Kidney (tissue), 22 donors: ENCODE measurements at places on chromosomes 16 and 17.

DNA sequence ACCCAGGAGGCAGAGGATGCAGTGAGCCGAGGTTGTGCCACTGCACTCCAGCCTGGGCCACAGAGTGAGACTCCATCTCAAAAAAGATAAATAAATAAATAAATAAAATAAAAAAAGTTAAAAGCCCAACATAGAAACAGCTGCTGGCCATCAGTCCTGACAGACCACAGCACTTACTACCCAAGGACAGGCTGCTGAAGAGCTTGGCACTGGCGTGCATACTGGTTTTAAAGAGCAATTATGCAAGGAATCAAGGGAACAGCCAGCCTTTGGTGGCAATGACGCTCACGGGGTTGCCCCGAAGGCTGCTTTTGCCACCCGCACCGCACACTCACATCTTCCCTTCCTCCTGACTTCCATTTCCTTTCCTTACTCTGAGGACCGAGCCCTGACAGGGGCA, 4.2 kb downstream of the PLD6 start:
- DNase-seq: no peak

DNA sequence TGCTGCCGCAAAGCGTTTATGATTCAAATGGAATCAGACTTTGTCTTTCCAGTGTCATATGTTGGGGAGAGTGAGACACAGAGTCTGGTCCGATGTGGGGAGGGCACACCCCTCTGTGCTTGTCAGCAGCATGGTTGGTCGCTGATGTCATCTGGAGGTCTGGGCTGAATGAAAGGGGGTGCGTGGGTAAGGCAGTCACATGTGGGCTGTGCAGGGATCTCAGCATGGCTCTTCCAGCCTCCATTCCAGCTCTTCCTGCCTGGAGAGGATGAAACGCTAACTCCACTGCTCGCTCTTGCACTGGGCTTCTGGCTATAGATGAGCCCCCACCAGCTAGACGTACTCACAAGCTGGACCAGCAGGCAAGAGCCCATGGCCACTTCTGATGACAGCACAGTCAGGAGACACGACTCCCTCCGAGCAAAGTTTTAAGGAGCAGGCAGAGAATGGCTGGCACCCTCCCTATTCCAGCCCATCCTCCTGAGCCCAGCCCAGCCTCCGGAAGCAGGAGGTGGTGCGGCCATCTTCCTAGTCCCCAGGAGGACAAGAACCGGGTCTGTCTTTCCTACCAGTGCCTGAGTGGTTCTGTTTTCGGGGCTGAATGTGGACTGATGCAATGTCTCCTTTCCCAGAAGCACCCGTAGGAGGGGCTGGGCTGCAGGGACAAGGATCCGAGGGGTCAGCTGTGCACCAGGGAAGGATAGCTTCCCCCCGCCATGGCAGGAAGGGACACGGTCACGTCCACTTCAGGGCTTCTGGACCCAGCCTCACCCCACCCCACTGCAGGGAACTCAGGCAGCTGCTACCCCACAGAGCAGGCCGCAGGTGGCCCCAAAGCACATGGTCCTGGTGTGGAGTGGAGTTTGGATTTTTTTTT, 41.5 kb upstream of the CBFA2T3 start:
- peak; percentile 59 for DNase-seq

DNA sequence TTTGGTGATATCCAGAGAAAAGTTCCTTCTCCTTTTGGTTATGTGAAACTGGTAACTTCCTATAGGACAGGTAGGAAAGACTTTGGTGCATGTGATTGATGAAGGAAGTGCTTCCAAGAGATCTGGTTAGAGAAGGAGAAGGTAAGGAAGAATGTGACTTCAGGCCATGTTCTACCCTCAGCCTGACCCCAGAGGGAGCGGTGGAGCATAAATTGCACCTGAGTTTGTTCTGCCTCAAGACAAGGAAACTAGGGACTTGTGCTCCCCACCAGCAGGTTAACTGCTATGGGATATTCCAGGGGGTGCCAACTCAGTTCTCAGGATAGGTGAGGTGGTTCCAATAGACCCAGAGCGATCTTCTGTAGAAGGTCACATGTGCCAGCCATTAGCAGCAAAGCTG, 299.3 kb upstream of the XYLT1 start:
- DNase-seq: no peak

- DNase-seq: no peak
Observed at GRCh38 chr16:70702624-70703023, 16.8 kb upstream of the MTSS2 start.

DNA sequence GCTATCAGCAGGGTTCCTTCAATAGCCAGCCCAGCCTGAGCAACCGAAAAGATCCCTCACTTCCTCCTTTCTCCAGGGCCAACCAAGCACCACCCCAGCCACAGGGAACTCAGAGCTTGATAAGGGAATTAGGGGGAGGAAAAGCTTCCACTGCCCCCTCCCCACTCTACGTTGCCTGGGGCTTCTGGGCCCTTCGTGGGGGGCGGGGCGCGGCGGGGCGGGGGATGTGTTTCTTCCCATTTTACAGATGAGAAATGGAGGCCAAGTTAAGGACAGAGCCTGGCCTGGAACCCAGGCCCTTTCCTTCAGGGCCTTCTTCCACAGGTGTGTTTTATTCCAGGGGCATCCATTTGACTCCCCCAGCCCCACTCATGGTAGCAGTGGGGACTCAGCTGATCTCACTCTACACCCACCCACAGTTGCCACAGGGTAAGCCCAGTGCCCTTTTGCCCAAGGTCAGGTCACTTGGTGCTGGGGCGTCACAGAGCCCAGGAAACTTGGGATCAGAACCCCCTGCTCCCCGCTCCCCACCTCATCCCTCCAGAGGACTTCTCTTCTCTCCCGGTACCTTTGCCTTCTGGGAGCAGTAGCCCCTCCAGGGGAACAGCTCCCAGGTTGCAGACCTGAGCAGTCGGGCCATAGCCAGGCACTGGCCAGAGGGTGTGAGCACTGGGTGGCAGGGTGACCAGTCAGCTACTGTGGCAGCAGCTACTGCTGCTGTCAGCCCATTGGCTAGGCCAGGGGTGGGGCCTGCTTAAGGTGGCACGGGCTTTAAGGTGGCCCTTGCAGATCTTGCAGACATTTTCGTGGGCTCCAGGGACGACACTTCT, at the start of gene LDHD:
Gene LDHD, minus strand, starts transcription at position 700 of the 830 bp plus-strand sequence. Its CDS starts 60 bp downstream, at position 640.
- peak; percentile 60 for DNase-seq

DNA sequence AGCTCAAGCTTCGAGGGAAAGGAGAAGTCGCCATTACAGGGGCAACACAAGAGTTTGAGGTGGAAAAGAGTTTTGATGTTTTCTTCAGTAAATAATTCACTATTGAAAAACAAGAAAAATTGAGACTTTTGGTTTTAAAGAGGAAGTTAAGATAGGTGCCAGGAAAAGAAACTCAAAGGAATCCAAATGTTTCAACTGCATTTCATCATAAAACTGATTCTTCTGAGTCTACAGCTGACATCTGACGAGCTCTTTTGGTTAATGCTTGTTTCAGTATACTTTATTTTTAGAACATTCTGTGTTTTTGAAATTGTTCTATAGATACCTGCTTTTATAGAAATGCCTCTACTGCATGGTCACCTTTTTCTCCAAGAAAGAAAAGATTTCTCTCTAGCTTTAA, 54.0 kb downstream of the ERN1 start:
- DNase-seq: no peak

DNA sequence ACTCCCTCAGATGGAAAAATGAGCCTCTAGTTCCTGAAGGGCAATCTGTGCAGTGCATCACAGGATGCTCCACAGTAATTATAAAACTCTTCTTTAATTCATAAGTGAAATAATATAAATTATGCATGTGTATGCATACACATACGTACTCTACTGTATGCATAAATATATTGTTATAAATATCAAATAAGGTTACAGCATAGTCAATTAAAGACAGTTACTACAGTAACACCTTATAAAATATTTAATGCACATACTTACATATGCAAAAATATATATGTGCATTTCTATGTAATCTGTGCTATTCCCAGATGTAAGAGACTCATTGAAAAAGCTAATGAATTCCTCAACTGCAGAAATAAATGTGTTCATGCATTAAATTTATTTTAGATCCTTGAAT, 1515.1 kb downstream of the CDH11 start:
- DNase-seq: no peak

- no peak for DNase-seq
Observed at GRCh38 chr16:4515611-4516233, 22.9 kb downstream of the CDIP1 start.

GRCh38 chr17:62159994-62160393, 94.9 kb upstream of the MED13 start:
- DNase-seq: no peak

DNA sequence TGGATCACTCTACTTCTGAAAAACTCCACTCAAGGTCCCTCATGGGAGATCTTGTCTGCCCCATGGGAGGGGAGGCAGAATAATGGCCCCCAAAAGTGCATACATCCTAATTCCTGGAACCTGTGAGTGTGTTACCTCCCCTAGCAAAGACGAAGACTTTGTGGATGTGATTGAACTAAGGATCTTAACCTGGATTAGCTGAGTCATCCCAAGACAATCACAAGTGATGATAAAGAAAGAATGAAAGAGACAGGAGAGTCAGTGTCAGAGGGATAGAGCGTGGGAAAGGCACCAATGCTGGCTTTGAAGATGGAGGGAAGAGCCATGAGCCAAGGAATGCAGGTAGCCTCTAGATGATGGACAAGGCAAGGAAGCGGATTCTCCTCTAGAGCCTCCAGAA, 374.7 kb upstream of the DYNLRB2 start:
- no peak for DNase-seq

GRCh38 chr16:59733321-59733720, 999.2 kb upstream of the GOT2 start:
- DNase-seq: no peak
